ENCODE measurements at places on chromosomes 1 and 21.
A peak's percentile ranks its signal among the peaks of the same experiment; 100 is the strongest.

GRCh38 chr21:41621513-41621912, 113.6 kb upstream of the TMPRSS2 start:
- DNase-seq, result no peak

DNA sequence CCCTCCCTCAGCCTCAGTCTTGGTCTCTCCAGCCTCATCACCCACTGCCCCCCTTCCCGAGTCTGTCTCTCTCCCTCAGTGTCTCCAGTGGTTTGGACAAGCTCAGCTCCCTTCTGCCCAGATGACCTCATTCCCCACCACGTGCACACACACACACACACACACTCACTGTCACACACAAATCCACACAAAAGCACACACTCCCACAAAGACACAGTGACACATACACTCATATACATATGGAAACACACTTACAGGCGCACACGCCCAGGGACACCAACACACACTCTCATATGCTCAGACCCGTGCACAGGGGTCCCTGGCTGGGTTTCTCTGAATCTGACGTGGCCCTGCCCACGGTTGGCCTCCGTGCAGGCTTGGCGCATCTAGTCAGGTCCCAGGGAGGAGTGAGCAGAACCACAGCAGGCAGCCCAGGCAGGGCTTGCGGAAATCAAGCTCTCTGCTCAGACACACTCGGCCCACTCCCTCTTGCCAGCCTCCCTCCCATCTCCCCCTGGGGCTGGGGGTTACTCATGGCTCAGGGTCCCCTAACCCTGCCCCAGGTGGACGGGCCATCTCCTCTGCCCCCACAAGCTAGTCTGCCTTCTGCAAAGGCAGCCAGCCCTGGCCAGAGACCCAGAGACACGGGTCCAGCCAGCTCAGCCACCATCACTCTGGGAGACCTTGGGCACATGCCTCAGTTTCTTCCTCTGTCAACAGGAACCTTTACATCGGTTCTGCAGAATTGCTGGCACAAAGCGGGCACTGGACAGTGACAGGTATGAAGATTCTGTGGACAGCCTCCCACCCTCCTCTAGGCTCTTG, 38.5 kb upstream of the FAM131C start:
- DNase-seq, result peak; percentile 26

GRCh38 chr1:198651650-198652400, 13.0 kb downstream of the PTPRC start:
- DNase-seq, result no peak

- DNase-seq, result no peak
These were observed 12.4 kb downstream of the RNF220 start for GRCh38 chr1:44417351-44418021.

GRCh38 chr1:13702425-13703127, 2.6 kb downstream of the PRDM2 start:
- no peak for DNase-seq

DNA sequence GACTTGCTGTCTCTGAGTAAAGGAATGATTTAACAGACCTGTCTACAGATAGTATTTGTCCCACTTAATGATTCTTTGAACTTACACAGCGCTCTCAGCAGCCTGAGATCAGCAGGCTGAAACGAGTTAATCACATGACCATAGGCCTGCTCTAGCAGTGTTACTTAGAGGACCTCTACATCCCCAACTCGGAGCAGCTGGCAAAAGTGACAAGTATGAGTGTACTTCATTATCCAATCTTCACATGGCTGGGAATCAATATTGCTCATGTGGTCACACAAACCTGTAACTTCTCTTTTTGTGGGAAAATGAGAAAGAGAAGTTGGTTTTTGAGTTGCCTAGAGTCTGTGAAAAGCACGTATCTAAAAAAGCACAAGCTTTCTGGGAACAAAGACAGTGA, 11.4 kb upstream of the ATP13A2 start:
- DNase-seq, result no peak

GRCh38 chr1:240435996-240436566, 175.9 kb downstream of the GREM2 start:
- DNase-seq, result no peak

DNA sequence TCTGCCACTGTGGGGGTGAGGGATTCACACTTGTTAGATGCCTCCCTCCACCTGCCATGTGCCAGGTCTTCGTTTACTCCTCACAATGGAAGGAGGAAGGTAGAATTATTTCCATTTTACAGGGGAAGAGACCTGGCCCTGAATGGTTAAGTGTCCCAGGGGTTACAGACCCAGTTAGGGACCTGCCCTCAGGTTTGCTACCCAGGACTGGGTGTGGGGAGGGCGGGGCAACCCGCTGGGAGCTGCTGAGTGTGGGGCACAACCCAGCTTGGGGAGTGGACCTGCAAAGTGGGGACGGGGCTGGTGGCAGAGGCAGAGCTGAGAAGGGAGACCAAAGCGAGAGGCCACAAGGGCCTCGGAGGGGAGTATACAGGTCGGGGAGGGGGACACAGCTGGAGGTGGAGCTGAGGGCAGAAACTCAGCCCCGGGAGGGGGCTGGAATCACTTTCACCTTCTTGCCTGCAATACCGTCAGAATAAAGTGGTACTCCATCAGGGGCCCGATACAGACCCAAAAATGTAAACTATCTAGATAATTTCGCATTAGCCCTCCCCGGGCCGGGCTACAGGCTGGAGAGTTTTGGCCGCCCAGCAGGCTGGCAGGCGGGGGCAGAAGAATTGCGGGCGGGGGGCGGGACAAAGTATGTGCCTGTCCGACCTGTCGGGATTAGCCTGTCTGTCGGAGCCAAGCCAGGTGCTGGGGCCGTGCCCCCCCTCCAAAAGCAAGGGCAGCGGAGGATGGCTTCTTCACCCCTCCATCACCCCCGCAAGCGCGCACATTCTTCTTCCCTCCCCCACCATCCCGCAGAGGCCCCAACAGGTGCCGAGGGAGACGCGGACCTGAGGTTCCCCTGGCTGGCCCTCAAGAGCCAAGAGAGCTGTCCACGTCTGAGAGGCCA, 1.4 kb downstream of the RSPO1 start:
- no peak for DNase-seq

DNA sequence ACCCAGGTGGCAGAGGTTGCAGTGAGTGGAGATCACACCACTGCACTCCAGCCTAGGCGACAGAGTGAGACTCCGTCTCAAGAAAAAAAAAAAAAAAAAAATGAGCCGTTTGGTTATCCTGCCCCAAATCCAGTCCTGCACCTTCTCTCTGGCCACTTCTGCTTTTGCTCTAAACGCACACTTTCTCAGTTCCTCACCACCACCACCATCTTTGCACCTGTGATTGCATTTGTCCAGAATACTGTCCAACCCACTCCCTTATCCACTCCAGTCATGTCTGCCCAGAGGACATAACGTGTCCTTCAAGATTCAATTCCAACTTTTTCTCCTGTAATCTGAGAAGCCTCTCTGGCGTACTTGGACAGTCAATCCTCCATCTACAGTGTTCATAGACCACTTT, 2.2 kb upstream of the NEK2 start:
- no peak for DNase-seq

DNA sequence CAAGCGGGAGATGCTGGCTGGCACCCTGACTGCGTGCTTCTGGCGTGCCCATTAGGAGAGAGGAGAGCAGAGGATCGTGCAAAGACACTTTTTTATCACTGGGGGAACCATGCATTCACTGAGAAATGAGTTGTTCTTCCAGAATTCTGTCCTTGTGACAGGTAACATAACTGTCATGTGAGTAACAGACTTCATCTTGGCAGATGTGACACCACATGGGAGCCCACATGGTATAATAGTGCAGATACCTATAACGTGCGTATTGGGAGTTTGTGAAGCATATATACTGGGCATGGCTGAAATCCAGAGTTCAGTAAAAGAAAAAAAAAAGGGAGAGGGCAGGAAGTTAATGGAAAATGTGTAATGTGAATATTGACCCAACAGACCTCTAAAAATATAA, 159.6 kb upstream of the BACE2 start:
- no peak for DNase-seq

GRCh38 chr1:228883535-228883934, 148.3 kb downstream of the RHOU start:
- DNase-seq, result no peak

GRCh38 chr1:161791904-161792655, 26.0 kb downstream of the ATF6 start:
- DNase-seq, result no peak

DNA sequence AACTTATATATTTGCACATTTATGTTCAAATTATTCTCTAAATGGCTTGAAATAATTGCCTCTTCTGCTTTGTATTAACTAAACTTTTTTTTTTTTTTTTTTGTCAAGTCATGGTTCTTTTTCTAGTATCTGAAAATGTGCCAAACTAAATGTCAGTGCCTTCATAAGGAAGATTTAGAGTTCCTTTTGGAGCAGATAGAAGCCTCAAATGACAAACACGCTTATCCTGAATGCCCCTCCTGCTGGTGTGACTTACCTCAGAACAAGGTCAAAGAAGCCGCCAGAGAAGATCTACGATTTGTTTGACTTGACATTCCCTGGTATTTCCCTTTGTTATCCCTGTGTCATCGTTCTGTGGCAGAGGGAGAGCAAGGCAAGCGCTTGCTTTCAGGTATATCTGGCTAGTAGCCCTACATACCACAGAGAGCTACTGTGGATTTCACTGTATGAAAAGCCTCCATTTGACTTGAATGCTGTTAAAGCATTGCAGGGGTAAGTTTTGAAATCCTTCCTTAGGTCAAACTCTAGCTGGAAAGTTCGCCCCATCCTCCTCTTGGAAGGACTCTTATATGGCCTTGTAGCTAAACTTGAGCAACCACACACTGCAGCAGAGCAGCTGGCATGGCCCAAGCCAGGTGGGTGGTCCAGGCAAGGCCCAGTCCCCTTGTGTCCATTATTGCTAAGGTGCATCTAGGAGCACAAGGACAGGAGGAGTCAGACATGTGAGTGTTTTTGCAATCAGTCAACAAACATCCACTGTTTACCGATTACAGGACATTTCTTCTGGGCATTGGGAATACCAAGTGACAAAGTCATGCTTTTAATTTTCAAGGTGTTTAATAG, 285.4 kb upstream of the USP25 start:
- DNase-seq, result no peak

- no peak for DNase-seq
These were observed 36.8 kb upstream of the ZNF648 start for GRCh38 chr1:182098301-182098700.

GRCh38 chr1:247008406-247008799, 546 bp upstream of the ZNF695 start:
- no peak for DNase-seq

- DNase-seq, result peak; percentile 13
These were observed 261.4 kb upstream of the C1orf174 start for GRCh38 chr1:4161366-4162006.

DNA sequence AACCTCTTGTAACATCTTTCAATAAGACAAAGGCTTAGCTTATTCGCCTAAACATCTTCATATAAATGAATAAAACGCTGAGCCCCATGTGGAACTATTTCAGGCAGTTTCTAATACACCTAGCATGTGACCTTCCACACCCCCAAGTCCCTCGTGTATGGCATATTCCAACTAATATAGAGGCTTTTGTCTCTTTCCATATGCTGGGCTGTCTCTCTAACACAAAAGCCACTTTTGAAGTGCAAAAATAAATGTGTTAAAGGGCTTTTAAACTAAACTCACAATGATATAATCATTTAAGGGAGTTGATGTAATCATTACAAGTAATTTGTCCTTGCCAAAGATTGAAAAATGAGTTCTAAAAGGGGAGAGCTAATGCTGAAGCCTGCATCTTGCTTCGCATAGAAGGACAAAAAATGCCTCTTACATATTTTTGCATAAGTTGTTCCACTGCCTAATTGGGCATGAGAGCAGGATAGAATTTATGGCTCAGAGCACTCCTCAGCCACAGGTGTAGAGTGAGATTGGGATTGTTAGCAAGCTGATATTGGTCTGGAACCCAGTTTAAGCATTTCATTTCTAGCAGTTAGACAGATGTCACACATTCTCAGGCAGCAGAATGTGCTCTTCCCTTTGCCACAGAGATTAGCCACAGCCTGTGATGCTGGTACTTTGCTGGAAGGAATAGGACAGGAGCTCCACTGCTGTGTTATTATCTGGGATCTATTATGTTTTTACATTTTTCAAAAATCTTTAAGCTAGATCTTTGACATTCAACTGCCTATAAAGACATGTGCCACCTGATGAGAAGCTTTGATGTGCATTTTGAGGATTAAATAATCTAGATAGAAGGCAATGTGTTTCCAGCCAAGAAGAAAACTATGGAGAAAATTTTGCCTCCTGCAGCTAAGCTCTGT, 1044.4 kb downstream of the ADGRL2 start:
- DNase-seq, result no peak

- no peak for DNase-seq
These were observed 459 bp downstream of the CAPZB start for GRCh38 chr1:19484798-19485361.

DNA sequence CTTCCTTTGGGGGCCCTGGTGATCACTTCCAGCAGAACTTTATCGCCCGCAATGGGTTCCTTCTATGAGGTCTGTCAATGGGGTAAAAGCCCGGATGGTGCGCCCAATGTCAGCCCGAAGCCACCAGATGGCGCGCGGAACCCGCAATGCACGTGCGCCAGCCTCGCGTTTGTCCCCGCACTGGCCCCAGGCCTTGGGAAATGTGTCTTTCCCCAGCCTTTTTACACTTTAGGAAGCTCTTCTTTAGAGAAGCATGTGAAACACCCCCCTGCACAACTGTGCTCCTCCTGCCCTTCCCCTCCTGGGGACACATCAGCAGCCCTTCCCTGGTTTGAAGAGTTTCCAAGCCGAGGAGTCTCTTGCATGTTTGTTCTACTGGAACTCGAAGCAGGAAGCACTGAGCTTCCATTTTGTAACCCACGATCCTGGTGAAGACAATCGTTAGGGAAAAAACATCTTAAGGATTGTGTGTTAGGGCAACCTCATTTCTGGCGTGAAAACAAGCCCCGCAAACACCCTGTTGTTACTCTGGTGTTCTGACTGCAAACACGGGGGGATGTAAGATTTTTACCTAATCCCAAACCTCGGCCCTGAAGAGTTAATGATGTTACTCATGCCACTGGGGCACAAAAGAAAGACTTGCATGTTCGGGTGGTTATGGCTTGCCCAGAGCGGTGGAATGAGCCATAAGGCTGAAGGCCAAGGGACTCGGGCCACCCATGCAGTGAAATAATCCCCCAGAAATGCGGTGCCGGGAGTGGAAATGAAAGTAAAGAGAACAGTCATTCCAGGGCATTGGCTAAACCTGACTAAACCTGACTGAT, 20.4 kb upstream of the TARBP1 start:
- peak; percentile 62 for DNase-seq

GRCh38 chr1:19969898-19970660, 9.3 kb downstream of the PLA2G2A start:
- no peak for DNase-seq

- DNase-seq, result no peak
These were observed 11.1 kb downstream of the PTPN14 start for GRCh38 chr1:214540324-214540723.

- DNase-seq, result no peak
These were observed 30.2 kb upstream of the SELENON start for GRCh38 chr1:25769625-25770383.
